ENCODE measurements at places on chromosomes 1 and 21.

GRCh38 chr1:223401873-223402789 is 8.9 kb downstream of the CCDC185 start:
- peak; percentile 4 for DNase-seq

DNA sequence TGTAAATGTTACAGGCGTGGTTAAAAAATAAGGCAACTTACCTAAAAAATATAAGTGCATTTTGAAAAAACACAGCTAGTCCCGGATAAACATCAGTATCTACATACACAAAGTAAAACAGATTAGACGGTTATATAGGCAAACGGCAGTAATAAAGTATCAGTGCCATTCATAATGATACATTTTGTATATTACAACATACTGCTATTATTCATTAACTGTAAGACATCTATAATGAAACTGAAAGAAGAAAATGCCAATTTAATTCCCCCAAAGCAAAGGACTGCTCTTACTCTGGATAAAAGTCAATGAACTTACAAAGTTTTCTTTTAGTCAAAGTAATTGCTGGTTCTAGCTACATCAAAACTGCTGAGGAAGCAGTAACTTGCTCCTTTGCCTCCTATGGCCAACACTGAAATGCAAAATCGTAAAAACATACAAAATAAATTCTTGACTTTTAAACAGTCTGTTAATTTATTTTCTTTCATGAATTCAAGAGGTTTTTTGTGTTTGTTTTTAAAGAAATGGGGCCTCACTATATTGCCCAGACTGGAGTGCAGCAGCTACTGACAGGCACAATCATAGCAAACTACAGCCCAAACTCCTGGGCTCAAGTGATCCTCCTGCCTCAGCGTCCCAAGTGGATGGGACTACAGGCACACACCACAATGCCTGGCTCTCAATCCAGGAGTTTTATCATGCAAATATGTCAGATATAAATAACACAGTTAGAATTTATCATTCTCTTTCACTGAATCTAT is 23.9 kb downstream of the TMEM50B start:
- DNase-seq: no peak

DNA sequence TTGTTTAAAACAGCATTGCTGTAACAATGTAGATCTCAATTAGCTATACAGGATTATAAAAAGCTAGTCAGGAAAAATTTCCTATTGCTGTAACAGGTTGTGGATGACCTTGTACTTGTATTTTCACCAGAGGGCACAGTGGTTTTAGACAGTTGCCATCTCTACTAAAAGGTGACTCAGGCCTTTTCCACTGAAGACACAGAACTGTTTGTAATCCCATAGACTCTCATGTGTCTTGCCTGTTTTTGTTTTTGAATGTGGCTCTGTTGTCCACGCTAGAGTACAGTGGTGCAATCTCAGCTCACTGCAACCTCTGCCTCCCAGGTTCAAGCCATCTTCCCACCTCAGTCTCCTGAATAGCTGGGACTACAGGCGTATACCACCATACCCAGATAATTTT is 5.9 kb downstream of the MTFR1L start:
- no peak for DNase-seq

- DNase-seq: no peak
These were observed 372.1 kb upstream of the RUNX1 start for GRCh38 chr21:35421221-35421620.

GRCh38 chr21:34661848-34662247 is 6.9 kb upstream of the CLIC6 start:
- no peak for DNase-seq

GRCh38 chr1:21631944-21632887 is 36.9 kb downstream of the RAP1GAP start:
- no peak for DNase-seq

DNA sequence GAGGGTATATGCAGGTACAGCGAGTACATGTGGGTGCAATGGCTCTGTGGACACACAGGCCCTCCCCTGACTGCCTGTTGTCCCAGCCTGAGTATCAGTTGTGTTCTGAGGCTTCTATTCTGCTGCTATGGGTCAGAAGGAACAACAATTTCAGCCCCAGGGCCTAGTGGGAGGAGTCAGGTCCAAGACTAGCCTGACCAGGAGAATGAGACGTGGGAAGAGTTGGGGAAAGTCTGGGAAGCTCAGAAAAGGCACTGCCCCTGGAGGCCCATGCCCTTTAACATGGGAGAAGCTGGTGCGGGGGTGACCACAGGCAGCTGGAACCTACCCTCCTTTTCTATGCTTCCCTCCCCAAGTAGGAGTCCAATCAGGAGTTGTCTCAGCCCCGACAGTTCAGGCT is 7.7 kb downstream of the IGSF8 start:
- DNase-seq: no peak

GRCh38 chr1:172640111-172640510 is 18.8 kb upstream of the FASLG start:
- DNase-seq: no peak

DNA sequence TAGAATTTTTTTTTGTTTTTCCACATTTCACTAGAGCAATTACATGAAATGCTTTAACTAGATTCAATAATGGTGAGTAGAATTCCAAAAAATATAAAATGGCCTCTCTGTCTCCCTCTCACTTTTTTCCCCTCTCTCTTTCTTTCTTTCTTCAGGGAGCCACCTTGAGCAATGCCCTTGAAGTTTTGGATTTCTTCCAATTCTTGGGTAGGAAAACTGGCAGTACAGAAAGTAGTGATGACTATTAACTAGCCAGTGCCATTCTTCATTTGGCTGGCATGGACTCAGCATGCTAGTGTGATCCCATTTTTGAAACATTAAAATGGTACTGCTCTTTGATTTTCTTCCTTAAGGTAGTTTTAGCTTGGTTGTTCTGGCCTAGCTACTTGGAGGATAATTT is 4.5 kb upstream of the FNBP1L start:
- no peak for DNase-seq

DNA sequence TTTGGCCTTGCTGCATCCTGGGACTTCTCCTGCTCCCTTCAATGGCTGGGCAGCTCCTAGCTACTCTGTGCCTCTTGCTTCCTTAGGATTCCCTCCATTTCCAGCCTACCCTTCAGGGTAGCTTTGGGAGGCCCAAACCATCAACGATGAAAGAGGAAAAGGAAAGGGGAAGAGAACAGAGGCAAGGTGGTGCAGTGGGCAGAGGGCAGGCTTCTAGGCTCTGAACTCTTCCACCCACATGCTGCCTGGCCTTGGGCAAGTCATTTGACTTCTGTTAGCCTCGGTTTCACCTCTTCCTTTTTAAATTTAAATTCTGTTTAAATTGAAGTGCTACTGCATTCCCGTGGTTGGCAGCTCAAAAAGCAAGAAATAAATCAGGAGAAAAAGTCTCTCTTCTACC is 5.7 kb upstream of the PPM1J start:
- no peak for DNase-seq

- DNase-seq: no peak
These were observed 26.4 kb upstream of the BTG2 start for GRCh38 chr1:203278885-203279406.

DNA sequence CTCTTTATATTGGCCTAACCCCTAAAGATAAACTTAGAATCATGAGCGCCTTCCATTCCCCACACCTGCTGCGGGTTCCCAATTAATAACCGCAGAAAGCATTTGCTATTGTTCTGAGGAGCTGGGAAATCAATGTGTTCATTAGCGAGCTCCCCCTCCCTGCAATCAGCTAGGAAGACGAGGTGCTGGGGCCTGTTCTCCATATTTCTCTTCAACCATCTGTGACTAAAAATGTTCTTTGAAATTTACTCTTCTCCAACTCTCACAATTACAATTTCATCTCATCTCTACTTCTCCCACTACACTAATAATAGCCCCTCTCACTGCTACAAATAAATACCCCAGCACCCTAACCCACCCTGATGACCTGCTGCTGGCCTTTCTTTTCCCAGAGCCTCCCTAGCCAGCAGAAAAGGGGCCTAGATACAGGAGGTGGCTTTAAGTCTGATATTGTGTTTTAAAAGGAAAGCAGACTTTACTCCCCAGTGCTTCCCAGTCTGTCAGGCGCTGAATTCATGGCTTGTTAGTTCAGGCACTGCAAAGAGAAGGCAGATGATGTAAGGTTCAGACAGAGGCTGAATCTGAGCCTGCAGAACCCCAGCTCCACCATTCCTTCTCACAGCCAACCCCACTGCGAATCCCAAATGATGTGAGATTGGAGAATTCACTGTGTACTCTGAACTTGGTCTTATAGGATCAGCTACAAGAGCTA is 477.5 kb upstream of the DAB1 start:
- no peak for DNase-seq

DNA sequence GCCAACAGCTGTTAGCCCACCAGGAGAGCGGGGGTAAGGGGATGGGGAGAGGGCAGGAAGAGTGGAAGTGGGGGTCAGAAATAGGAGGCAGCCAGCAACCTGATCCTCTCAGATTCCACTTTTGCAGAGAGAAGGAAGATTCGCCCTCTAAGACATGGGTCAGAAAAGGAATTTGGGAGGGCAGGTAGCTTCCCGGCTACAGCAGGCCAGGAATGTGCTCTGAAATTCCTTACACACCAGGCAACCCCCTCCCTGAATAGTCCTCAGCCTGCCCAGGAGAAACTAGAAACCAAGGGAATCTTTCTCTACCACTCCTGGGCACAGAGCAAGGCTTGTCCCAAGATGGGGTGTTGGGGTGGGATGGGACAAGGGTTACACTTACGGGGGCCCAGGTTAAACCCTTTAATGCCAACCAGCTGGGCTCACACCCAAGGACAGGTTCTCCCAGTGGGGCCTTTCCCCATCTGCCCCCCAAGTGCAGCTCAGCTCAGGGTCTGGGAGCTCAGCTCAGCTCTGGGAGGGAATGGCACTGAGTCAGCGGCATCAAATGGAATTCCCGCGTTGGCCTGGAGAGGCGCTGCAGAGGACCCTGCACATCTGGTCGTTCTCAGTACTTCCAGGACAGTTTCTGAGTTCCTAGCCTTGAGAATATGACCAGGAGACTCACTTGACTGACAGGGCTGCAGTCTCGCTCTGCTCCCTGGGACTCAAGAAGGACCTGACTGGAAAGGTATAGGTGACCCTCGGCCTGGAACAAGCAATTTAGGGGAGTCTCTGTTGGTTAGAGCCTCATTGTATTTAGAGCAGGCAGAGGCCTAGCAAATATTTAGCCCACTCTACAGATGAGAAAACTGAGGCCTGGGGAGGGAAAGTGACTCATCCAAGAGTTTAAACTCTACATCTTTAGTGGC is 761 bp downstream of the TNNT2 start:
- DNase-seq: peak; percentile 26

DNA sequence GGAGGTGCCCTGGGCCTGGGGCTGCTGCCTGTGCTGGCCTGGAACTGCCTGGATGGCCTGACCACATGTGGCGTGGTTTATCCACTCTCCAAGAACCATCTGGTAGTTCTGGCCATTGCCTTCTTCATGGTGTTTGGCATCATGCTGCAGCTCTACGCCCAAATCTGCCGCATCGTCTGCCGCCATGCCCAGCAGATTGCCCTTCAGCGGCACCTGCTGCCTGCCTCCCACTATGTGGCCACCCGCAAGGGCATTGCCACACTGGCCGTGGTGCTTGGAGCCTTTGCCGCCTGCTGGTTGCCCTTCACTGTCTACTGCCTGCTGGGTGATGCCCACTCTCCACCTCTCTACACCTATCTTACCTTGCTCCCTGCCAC is 1.8 kb downstream of the GPR3 start:
- no peak for DNase-seq

- no peak for DNase-seq
These were observed 29.1 kb downstream of the SLC19A1 start for GRCh38 chr21:45513003-45513717.

GRCh38 chr1:1124786-1125642 is 9.1 kb upstream of the C1orf159 start:
- no peak for DNase-seq

GRCh38 chr1:19495799-19496526 is 10.6 kb upstream of the CAPZB start:
- DNase-seq: no peak

GRCh38 chr1:99465176-99465900 is 180.6 kb upstream of the PALMD start:
- no peak for DNase-seq

GRCh38 chr1:221435504-221435904 is 306.4 kb downstream of the DUSP10 start:
- no peak for DNase-seq

DNA sequence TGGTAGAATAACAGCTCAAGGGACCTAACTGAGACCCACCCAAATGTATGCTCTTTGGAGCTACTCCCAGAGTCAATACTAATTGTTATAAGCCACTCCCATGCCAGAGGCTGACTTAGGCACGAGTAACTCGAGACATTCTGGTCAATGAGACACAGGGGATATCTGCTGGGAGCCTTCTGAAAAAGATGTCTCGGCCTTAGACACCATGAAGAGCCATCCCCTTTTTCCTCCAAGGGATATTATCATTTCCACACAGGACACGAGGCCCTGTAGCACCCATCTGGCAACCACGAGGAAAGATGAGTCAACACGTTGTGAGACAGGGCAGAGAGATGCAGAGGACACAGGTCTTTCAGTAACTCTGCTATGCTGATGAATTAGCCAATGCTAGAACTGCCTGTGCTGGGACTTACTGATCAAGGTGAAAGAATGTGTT is 30.7 kb downstream of the ITPKB start:
- DNase-seq: no peak

DNA sequence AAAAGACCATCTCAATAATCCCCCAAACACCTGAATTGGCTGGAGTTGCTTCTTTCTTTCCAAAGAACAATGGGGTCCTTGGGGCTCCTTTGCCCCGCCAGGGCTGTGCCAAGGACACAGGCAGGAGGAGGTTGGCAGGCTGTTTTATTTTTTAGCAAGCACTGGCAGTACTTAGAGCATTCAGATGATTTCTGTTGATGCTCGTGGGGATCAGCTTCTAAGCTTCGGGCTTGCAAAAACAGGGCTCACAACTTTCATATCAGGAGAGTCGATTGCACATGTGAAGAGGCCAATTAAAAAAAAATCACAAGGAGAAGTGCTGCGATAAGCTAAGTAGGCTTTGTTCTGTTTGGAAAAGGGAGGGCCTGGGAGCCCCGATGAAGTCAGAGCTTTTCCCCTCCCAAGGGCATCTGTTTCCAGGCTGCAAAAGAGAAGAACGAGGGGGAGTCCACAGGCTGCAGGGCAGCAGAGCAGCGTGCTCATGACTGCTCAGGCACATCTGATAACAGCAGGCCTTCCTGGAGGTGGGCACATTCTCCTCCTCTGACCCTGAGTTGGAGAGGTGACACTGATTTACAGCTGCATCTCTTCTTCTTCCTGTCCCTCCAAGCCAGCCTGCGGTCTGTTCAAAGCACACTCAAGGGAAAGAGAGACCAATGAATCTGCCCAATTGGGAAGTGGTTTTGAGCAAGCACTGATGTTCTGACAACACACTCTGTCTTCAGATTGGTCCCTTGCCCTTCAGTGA is 27.3 kb upstream of the BCAR3 start:
- no peak for DNase-seq

DNA sequence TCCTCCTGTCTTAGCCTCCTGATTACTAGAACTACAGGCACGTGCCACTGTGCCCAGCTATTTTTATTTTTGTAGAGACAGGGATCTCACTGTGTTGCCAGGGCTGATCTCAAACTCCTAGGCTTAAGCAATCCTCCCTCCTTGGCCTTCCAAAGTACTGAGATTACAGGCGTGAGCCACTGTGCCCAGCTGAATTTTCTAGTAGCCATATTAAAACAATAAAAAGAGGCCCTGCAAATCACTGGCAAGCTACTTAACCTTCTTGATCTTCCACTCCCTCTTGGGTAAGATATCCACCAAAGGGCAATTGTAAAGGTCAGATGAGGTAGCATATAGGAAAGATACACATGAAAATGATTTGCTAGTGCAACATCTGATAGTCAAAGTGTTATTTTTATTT is 65.6 kb upstream of the SRSF10 start:
- DNase-seq: no peak
